ENCODE measurements at places on chromosomes 1 and 21.
A peak's percentile ranks its signal among the peaks of the same experiment; 100 is the strongest.

DNA sequence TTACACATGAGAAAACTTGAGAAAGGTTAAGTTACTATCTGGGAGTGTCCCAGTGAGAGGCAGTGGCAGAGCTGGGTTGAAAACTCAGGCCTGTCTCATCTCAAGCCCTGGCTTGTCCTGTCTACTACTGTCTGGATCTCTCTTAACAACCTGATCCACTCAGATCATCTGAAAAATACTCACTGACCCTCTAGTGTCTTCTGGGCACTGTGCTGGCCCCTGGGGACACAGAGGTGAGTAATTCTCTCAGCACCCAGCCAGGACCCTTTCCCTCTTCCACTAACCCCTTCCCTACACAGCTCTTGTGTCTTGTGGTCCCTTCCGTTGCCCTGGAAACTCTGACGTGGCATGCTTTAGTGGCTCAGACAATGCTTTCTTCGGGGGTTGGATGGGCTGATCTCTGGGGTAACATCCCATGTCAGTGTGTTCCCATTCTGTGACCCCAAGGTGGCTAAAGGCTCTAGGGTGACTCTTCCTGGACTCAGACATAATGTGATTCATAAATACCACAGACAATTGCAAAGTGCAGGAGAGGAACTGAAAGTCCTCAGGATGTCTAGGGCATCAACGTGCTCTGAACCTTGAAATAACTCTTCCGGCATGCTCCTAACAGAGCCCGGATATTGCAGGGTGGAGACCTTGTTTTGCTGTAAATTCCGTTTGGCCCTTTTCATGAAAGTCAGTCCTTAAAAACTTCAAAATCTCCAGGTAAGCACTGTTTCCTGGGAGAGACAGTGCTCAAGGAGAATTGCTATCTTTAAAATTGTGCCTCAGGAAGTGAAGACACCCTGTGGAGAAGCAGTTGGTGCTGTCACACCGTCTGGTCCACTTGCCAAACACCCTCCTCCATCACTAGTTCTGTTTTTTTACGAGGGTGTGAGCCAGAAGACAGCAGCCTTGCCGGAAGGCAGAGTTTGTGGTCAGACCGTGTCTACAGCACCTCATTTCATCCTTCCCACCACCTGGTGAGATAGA, 4.0 kb downstream of the SHISAL2A start:
- peak; percentile 41 for DNase-seq

DNA sequence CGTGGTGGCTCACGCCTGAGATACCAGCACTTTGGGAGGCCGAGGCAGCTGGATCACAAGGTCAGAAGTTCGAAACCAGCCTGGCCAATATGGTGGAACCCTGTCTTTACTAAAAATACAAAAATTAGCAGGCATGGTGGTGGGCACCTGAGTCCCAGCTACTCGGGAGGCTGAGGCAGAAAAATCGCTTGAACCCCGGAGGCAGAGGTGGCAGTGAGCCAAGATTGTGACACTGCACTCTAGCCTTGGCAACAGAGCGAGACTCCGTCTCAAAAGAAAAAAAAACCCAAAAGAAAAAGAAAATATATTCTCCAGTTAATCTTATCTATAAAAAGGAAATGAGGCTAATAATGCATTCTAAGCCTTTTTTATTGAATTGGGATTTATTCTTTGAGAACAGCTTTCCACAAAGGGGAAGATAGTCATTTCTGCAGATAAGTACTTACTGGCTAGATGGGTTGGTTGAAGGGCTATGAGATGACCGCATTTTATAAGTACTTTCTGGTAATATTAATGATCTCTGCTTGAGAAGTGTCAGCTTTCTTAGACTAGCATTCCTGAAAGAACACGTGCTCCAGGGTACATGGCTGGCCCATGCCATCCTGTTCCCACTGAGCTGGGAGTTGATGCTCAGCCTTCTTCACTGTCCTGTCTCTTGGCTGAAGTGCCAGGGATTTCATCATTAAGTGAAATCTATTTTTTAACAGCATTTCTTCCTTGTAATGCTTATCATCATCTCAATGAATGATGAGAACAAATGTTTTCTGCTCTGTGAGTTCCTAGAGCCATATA, 57.9 kb downstream of the SASS6 start:
- no peak for DNase-seq

- DNase-seq: no peak
Measured at GRCh38 chr1:199172171-199173124, 533.6 kb downstream of the PTPRC start.

GRCh38 chr1:23897083-23897482, 16.1 kb downstream of the CNR2 start:
- no peak for DNase-seq

GRCh38 chr1:42052072-42052699, 101.0 kb upstream of the GUCA2B start:
- DNase-seq: no peak

DNA sequence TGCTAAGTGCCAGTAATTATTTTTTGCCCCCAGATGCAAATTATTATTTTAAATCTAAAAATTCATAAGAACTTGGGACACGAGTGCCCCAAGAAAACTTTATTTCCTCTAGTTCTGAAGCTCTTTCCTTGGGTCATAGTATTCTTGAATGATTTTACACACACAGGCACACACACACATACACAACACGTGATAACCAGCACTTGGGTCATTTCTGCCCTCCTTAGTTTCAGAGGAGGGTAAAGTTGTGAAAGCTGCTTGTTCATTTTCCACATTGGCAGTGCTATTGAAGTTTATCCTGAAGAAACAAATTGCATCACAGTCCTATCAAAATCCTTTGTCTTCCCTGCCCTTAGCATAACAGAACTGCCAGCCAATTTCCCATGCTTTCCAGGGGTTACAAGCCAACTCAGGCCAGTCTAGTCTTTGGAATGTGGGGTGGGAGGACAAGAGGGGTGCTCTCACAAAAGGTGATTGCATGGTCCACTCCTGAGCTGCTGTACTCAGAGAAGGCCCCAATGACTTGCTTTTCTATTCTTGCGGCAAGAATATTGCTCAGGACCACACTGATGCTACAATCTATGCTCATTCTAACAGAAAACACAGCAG, 98.5 kb upstream of the POGK start:
- DNase-seq: no peak

DNA sequence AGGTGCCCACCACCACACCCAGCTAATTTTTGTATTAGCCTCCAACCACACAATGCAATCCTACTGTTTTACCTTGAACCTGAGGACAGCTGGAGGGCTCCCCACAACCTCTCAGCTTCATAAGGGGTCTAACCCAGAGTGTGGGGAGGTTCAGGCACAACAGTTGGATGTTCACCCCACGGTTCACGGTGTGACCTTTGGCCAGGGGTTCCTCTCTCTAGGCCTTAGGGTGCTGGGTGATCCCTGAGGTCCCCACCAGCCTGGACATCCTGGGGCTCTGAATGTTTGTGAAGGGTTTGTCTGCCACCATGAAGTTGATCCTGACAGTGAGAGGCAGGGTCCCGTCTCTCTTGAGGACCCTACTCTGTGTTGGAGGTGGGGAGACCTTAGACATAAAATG, 3.9 kb downstream of the ACOT11 start:
- no peak for DNase-seq

DNA sequence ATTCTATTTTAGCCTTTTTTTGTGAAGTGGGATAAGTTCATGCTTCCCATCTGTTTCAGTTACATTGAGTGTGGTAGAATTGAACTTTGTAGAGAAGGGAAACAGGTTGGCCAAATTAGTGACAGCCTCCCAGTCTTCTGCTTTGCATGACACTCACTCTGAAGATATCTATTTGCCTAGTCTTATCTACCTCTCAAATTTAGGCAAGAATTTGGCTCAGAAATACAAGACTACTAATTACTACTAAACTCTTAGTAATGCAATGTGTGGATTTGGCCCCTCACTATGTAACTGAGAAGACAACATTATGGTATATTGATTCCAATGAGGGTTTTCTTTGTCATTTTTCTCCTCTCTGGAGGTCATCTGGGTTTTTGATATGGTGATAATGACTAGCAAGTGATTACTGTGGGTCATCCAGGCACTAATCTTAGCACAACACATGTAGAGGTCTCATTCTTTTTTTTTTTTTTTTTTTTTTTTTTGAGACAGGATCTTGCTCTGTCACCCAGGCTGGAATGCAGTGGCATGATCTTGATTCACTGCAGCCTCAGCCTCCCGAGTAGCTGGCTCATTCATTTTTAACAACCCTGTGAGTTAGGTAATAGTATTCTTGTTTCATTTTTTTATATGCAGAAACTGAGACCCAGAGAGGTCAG, 6.3 kb downstream of the FAM20B start:
- DNase-seq: no peak
